Stomach (tissue), 19 donors: ENCODE measurements at places on chromosomes 3 and 15. TPM values are rescaled to one million over a fixed set of nuclear protein-coding genes. Genes with fewer than 3 reads are reported as not detected.
A peak's percentile ranks its signal among the peaks of the same experiment; 100 is the strongest.

DNA sequence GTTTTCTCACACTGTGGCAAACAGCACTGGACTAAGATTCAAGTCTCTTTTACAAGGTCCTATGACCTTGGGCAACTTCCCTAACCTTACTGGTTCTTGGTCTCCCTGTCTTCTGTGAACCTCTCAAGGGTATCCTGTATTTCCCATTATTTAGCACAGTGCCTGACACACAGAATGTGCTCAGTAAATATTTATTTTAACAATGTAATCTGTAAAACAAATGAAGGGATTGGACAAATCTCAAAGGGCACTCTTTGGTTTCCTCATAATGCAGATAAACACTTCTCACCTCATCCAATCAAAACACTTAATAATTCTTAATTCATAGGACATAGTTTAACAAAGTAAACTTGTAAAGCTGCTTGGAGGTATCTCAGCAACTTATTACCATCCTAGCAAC is 12.8 kb downstream of the NUDT16 start:
- no peaks in the 10 kb centered on the region for H3K27me3 ChIP-seq
- H3K27ac ChIP-seq = no peak overlapping the region
- no peak for DNase-seq
- no peaks in the 10 kb centered on the region for H3K4me1 ChIP-seq
- H3K4me3 ChIP-seq = no peak overlapping the region

DNA sequence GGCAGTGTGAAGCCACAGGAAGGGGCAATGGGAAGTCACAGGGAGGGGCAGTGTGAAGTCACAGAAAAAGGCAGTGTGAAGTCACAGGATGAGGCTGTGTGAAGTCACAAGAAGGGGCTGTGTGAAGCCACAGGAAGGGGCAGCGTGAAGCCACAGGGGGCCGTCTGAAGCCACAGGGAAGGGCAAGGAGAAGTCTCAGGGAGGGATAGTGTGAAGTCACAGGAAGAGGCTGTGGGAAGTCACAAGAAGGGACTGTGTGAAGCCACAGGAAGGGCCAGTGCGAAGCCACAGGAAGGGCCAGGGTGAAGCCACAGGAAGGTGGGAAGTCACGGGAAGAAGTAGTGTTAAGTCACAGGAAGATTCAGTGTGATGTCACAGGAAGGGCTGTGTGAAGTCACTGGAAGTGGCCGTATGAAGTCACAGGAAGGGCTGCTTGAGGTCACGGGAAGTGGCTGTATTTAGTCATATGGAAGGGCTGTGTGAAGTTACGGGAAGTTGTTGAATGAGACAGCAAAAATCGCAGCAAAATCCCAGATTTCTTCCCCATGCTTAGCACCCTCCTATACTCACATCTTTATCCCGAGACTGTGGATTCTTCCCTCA is 38.6 kb downstream of the GASK1A start:
- DNase-seq = no peak
- H3K27ac ChIP-seq = no peak overlapping the region
- H3K36me3 ChIP-seq = no peaks in the 10 kb centered on the region
- H3K27me3 ChIP-seq = no peaks in the 10 kb centered on the region

DNA sequence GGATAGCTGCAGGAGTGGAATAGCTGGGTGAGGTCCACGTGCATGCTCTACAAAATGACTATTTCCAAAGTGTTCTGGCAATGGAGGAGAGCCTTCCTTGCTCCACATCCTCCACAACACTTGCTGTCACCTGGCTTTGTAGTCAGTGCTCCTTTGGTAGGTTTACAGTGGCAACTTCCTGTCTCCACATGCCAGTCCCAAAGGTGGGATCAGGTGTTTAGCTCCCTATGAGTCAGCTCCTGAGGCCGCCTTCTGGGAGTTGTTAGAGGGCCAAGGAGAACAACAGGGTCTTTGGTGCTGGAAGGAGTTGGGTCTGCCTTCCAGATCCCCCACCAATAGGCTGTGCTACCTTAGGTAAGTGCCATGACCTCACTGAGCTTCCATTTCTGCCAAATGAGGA is 15.3 kb upstream of the LIMD1 start:
- H3K27ac ChIP-seq = no peak overlapping the region
- no peaks in the 10 kb centered on the region for H3K36me3 ChIP-seq
- H3K4me3 ChIP-seq = no peak overlapping the region
- H3K27me3 ChIP-seq = no peaks in the 10 kb centered on the region
- no peaks in the 10 kb centered on the region for H3K4me1 ChIP-seq

DNA sequence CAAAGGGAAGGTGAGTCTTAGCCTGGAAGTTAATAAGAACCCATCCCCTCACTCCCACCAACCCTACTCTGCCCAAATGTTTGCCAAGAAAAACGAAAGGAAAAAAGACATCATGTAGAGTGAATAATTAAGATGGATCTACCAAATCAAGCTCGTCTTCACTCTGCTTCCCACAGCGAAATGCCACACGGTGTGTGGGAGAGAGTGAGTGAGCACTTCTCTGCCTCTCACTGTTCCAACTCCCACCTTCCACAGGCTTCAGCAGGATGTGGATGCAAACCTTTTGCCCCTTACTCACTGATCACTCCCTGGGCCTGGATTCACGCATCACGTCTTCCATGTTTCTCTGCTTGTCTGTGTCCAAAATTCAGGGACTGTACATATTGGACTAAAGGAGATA is 85.4 kb downstream of the WDR76 start:
- no peaks in the 10 kb centered on the region for H3K4me1 ChIP-seq
- H3K27me3 ChIP-seq = no peaks in the 10 kb centered on the region
- H3K27ac ChIP-seq = no peak overlapping the region
- H3K36me3 ChIP-seq = no peaks in the 10 kb centered on the region
- DNase-seq = no peak
- H3K4me3 ChIP-seq = no peak overlapping the region

DNA sequence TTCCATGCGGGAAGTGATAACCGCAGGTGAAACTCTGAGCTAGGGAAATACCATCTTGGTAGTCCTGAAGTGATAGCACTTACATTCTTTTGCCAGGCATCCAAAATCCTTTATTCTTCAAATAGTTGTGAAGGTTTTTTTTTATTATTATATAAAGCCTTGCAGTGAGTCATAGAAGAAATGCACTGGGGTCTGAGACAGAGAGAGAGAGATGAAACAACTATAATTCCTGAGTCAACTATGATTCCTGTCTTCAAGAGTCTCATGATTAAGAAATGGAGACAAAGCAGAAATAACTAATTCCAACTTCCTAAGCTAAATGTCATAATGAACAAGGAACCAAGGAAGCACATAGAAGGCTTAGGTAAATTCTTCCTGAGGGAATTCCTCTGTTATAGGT is 495.6 kb downstream of the LPP start:
- peaks cover 12% of the 10 kb centered on the region for H3K4me1 ChIP-seq
- H3K27ac ChIP-seq = no peak overlapping the region
- no peak overlapping the region for H3K4me3 ChIP-seq
- DNase-seq = no peak
- H3K36me3 ChIP-seq = no peaks in the 10 kb centered on the region

DNA sequence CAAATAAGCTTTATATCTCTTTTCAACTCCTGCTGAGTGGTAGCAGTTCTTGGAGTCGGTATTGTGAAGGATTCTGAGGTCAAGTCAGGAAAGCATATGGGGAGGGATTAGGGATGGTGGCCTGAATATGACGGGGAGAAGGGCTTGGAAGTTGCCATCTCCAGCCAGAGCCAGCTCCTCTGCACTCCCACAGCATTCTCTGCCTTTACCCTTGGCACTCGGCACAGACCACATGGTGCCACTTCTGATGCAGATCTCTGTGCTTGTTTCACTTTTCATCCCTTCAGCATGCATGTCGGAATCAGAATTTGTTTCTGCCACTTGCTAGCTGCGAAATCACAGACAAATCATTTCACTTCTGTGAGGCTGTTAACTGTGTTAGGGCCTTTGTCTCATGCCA is 52.5 kb downstream of the RAB11A start:
- H3K27me3 ChIP-seq = no peaks in the 10 kb centered on the region
- H3K27ac ChIP-seq = no peak overlapping the region
- DNase-seq = no peak
- H3K4me1 ChIP-seq = peaks cover 6% of the 10 kb centered on the region
- no peaks in the 10 kb centered on the region for H3K36me3 ChIP-seq
- H3K4me3 ChIP-seq = no peak overlapping the region

- H3K4me1 ChIP-seq = peaks cover 91% of the 10 kb centered on the region
- H3K27ac ChIP-seq = peak overlapping the region; percentile 75
- peak; percentile 40 for DNase-seq
- no peaks in the 10 kb centered on the region for H3K36me3 ChIP-seq
These were observed 33.0 kb downstream of the SLC6A6 start for GRCh38 chr3:14435175-14436014.

TRH gene
- not detected for total RNA-seq

RBPMS2 gene
- 38.8 TPM for total RNA-seq
